ENCODE measurements at places on chromosomes 2 and 18.

DNA sequence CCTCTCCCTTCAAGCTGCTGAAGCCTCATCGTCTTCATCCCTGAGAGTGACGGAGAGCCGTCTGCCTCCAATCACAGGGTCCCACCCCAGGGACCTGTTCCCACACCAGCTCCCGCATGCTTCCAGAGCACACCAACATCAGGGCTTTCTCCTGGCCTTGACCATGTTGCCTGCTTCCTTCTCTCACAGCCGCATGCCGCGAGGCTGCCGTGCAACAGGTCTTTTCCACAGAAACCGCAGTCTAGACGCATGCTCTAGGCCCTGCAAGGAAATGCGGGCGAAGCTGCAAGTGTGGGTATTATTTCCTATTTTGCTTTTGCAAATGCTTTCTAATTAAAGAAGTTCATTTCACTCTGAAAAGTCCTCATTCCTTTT lies 277.8 kb downstream of the EIPR1 start:
- DNase-seq: no peak

DNA sequence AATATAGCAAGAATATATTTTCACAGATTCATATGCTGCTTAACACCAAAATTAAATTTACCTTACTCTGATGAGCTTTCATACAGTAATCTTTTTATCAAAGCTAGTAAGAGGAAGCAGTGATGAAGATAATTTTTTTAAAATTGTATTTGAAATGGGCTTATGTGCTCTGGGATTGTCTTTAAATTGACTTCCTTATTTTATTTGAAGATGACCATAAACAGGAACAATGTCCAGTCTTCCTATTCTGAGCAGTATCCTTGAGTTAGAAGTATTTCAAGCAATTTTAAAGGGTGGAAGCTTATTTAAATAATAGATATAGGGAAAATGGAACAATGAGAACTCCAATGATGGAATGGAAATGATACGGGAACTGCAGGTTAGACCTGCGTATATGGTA lies 211.6 kb downstream of the MCFD2 start:
- no peak for DNase-seq

DNA sequence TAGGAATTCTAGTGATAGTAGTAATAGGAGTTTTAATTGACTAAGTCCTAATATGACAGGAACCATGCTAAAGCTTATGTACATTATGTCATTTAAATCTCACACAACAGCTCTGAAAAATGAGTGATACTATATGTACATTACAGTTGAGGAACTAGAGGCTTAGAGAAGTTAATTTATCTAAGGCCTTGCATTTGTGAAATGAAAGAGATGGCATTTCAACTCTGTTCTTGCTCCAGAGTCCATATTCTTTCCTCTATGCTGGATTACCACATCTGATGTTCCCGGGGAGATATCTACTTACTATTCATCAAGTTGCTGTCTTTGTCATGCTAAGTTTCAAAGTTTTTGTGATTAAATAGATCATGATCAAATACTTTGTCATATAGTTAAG lies 5.7 kb downstream of the AGPS start:
- no peak for DNase-seq

DNA sequence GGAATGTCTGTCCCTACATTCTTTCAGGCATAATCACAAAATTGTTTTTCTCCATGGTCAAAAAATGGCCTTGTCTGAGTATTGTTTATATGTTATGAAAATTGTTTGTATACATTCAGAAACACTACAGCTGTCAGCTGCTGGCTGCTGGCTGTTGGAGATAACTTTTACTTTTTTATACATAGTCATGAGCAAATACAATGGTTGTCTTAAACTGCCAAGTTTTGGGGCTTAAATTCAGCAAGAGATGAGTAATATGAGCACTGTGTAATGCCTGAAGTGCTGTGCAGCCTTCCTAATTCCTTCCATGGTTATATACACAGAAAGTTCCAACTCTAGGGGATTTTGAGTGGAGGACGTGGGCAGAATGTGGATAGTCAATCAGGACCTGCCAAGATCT lies 168.9 kb upstream of the RMP24 start:
- DNase-seq: no peak

GRCh38 chr2:75560768-75561565 lies at the start of gene EVA1A:
Gene EVA1A, minus strand, starts transcription at chr2:75560939. Its CDS starts 42,799 bp downstream, at chr2:75518140.
- no peak for DNase-seq

GRCh38 chr18:42706618-42707017 lies 408.9 kb downstream of the RIT2 start:
- no peak for DNase-seq

DNA sequence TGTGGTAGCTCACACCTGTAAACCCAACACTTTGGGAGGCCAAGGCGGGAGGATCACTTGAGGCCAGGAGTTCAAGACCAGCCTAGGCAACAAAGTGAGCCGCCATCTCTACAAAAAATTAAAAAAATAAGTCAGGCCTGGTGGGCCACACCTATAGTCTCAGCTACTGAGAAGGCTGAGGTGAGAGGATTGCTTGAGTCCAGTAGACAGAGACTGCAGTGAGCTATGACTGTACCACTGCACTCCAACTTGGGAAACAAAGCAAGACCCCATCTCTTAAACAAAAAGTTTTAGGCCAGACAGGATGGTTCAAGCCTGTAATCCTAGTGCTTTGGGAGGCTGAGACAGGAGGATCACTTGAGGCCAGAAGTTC lies 69.8 kb upstream of the IL1R2 start:
- DNase-seq: no peak

DNA sequence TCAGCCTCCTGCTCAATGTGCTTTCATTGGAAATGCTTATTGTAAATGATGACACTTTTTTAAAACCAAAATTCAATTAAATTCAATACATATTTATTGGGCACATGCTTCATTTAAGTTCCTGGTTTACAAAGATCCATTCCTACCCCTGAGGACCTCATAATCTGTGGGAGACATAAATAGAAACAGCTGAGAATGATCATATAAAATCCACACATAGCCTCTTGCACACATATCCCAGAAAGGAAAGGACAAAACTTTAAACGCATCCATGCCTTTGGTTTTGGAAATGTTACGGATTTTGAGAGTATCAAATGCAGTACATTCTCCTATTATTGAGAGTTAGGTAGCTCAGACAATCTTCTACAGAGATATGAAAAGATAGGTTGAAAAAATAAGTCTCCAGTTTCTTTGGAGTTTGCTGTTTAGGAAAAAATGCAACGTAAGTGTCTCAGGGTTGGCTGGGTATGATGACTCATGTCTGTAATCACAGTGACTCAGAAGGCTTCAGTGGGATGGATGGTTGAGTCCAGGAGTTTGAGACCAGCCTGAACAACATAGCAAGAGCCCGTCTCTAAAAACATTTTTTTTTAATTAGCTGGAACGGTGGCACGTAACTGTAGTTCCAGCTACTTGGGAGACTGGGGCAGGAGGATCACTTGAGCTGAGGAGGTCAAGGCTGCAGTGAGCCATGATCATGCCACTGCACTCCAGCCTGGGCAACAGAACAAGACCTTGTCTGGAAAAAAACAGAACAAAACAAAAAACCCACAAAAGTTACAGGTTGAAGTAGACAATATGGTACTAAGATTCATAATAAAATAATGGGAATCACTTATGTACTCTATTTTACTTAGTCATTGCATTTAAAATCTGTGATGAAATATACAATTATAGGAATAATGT lies 3.9 kb upstream of the PRELID3A start:
- no peak for DNase-seq

GRCh38 chr2:49687918-49688317 lies 533.6 kb upstream of the FSHR start:
- DNase-seq: no peak

DNA sequence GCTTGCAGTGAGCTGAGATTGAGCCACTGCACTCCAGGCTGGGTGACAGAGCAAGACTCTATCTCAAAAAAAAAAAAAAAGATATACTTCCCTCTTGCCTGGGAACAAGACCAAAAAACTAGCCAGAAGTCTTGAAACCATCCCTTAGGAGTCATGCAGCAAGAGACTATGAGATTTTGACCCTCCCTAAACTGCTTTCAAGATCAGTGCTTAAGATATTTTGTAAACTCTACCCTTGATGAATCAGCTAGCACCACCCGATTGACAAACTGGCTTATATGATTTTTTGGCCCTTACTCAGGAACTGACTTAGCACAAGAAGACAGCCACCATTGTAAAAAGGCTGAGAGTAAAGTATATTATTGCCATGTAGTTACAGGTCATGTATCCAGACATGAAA lies 3.8 kb downstream of the SULT1C3 start:
- no peak for DNase-seq

DNA sequence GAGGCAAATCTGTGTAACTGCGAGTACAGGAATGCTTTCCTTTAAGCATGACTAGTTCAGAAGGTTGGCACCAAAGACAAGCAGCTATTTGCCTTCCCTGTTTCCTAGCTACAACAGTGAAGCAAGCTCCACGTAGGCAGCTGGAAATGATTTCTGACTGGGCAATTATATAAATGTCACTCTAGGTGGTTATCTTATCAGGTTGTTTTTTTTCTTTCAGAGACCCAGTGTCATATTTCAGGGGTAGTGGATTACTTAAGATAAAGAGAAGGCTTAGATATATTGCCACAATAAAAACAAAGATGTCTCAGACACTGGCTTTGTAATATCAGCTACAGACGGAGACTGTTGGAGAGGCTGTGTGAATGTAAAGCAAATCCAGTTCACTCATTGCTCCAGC lies 748.9 kb upstream of the NXPH2 start:
- no peak for DNase-seq

- no peak for DNase-seq
These were observed 44.6 kb downstream of the BAZ2B start for GRCh38 chr2:159571540-159572260.

DNA sequence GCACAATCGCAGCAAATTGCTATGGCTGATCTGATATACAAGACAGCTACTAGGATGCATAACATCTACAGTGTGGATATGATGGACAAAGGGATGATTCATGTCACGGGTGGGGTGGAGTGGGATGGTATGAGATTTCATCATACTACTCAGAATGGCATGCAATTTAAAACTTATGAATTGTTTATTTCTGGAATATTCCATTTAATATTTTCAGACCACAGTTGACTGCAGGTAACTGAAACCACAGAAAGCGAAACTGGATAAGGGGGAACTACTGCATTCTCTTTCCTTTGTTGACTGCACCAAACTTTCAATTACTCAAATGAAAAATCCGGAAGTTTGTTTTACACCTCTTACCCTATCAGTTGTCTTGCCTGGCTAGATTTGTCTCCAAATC lies 94.4 kb upstream of the NEUROD1 start:
- DNase-seq: no peak

DNA sequence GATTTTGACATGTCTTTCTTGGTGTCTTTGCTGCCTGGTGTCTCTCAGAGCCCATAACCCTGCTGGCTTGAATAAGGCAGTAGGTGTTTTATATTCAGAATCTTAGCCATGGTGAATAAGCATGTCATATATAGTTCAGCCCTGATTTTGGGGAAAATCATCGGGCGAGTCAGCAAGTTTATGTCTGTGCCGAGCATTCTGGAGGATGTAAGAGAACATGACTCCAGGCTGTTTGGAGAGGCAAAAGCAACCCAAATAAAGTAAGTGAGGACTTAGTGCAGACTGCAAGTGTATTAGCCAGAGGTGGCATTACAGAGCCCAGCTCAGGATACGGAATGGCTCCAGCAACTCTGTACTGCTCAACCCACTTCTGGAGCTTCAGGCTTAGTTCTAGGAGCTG lies 50.3 kb downstream of the TCF7L1 start:
- no peak for DNase-seq

Measured in activated CD4-positive, alpha-beta T cell treated with anti-CD3 and anti-CD28 coated beads, Interleukin-2, amount 50 U/mL, for 4 hours (primary cell).